CD8-positive, alpha-beta T cell (primary cell): ENCODE measurements at places on chromosomes 11 and 22. TPM values are rescaled to one million over a fixed set of nuclear protein-coding genes. Genes with fewer than 3 reads are reported as not detected.

MMP12 gene
- total RNA-seq, result not detected

SLC16A8 gene
- not detected for total RNA-seq

FAM180B gene
- total RNA-seq, result 0.38 TPM

OR4A16 gene
- not detected for total RNA-seq

CD3G gene
- 98.6 TPM for total RNA-seq
